NCI-H1417 treated with DMSO at 0.1 percent for 48 hours (cell line): ENCODE measurements at places on chromosomes 6 and 20.

GRCh38 chr6:57205550-57206328 is 16.4 kb downstream of the RAB23 start:
- no peak for DNase-seq

DNA sequence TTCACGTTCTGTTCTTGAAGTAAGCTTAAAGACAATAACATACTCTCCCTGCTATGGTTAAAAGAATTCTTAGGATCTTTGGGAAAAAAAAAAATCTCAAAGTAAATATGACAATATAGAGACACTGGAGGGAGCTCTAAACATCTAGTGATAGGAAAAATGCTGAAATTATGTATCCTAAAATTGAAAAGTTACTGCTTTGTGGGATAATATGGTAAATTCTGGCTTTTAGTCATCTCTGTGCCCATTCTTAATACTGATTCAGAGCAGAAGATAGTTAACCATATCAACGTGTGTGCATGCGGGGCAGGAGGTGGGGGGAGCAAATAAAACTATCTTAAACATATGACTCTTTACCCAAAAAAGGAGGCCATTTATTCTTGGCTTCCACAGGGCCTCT is 165.4 kb downstream of the GMPR start:
- DNase-seq, result no peak

DNA sequence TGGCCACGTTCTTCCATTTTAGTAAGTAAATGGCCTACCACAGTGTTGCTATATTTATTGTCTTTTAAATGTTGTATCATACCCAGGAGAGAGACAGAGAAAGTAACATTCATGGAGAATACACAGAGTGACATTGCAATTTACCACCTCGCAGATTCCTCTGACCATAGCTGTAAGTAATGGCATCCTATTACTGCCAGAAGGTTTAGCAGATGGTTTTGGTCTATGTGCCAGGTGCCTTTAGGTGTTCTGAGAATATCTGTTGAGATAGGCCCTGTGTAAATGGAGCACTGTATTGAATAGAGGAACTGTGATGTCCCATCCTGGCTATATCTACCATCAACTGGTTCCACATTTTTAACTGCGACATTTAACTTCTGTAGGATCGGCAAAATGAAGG is 559.6 kb downstream of the KIF16B start:
- no peak for DNase-seq

DNA sequence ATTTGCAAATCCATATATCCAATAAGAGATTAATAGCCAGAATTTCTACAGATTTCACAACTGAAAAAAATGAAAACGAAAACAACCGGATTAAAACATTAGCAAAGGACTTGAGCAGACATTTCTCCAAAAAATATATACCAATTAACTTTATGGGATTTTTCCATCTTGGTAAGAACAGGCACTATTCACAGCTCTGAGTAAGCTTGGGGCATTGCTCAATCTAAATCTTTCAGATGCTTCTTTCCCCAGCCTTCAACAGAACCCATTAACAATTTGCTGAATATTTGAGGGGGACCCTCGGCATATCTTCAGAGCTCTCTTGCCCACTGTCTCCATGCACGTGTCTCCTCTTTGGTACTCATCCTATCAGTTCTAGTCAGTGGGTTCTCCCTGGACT is 111.7 kb upstream of the CD93 start:
- DNase-seq, result no peak

GRCh38 chr6:10406556-10406955 is 8.3 kb downstream of the TFAP2A start:
- DNase-seq, result no peak
